Renal cortex interstitium (tissue), 15 donors: ENCODE measurements at places on chromosomes 6 and 20.

GRCh38 chr6:130859161-130859867 is 32.1 kb downstream of the SMLR1 start:
- DNase-seq: no peak

DNA sequence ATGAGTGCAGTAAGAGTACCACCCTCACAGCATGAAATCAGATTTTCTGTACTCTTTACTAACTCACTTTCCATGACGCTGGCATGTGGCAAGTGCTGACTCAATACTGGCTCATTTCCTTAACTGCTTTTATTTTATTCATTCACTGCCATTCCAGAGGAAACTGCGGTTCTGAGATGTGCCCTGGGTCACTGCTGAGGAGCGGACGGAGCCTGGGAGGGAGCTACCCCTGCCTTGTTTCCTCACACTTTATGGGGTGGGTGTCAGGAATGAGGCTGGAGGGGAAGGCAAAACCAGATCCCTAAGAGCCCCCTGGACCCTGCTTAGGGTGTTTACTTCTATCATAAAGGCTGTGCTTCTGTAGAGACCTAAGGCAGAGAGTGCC is 14.4 kb downstream of the NT5E start:
- DNase-seq: no peak

DNA sequence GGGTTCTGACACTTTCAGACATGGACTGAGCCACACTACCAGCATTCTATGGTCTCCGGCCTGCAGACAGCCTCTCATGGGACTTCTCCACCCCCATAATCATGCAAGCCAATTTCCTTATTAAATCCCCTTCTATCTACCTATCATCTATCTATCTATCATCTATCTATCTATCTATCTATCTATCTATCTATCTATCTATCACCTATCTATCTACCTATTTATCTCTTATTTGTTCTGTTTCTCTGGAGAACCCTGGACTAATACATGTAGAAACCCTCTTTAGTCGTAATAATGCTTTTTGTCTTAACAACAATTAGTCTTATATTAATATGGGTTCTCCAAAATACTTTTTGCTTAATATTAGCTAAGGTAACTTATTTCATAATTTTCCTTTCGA is 174.1 kb upstream of the PRSS16 start:
- no peak for DNase-seq

DNA sequence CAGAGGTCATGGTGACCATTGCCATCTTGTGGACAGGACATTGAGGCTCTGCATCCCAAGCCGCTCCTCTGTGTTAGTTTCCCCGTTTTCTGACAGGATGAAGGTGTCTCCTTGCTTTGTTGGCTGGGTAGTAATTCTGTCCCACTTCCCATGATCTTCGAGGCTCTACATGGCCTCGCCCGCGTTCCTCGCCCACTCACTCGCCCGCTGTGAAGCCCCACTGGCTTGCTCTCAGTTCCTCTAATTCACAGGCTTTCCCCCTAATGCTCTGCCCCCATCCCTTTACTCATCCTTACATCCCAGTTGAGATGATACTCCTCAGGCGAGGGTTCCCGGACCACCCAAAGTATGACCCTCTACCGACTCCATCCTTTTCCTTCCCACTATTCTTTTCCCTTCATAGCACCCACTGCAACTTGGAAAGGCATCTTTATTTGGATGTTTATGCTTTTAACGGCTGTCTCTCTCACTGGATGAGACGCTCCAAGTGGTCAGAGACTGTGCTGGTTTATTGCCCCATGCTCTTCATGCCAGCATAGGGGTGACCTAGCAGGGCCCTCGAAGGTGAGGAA is 511 bp upstream of the SLC35B2 start:
- DNase-seq: no peak

GRCh38 chr20:408843-409696 is 971 bp downstream of the RBCK1 start:
- no peak for DNase-seq

DNA sequence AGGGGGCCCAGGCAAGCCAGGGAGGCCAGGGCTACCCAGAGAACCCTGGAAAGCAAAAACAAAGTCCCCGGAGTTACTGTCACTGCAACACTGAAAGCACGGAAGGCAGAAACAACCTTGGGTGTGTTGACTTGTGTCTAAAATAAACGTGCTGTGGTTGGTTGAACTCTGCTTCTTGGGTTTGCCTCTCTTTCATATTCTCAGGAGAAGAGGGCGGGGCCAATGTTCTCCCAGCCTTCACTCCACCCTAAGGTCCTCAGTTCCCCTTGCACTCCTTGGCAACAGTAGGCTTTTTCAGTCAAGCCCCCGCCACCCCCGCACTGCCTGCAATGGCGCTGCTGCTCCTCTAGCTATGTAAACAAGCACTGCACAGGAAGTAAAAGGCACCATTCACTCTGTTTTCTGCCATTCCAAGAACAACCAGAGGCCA is 60.9 kb downstream of the COL9A1 start:
- no peak for DNase-seq

DNA sequence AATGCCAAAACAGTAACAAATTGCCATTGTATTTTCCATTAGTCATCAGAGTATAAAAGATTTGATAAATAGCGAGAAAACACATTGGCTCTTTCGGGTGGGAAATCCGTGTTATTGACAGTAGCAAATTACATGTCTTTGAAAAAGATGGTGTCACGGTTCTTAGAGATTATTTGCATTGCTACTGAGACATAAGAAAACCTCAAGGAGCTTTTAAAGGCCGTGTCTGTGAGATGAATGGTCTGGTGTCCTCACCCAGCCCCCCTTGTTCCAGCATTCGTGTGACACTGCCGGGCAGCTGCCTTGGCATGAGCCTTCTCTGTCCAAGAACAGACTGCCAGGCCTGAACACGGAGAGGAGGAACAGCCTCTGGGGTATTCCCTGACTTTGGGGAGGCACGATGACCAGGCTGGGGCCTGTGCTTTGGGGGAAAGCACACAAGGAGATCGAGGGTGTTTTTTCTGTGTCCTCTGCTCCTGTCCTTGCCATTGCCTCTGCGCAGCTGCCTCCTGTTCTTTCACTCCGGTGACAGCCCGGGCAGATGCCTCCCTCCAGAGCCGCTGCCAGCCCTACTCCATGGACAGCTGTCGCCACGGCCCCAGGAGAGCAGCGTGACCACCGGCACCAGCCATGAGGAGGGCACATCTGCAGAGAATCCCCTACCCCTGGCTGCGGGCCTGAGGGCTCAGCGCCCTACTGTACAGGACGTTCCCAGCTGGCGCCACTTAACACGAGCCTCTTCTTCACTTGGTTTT is 167.7 kb upstream of the CDYL start:
- DNase-seq: no peak

- no peak for DNase-seq
Measured at GRCh38 chr6:105940990-105941389, 145.1 kb upstream of the PRDM1 start.
